ENCODE measurements at places on chromosomes 2 and 18. TPM values are rescaled to one million over a fixed set of nuclear protein-coding genes. Genes with fewer than 3 reads are reported as not detected.

DYNAP gene
- not detected for total RNA-seq

GATA6 gene
- 106 TPM for total RNA-seq

NTSR2 gene
- total RNA-seq = not detected

ANKRD30BL gene
- total RNA-seq = not detected

RPRM gene
- total RNA-seq = 15.5 TPM

MROH2A gene
- not detected for total RNA-seq

EPAS1 gene
- 7.5 TPM for total RNA-seq

ZC3H15 gene
- 56.4 TPM for total RNA-seq

Data from mesothelial cell of epicardium (in vitro differentiated cells).